A549 treated with dexamethasone at 1 μM for 4 hours (cell line): ENCODE measurements at places on chromosomes 1 and 21. TPM values are rescaled to one million over a fixed set of nuclear protein-coding genes. Genes with fewer than 3 reads are reported as not detected.

Gene KRTAP12-2
- total RNA-seq, result not detected in 5 replicates

Gene OLIG2
- total RNA-seq, result 0.02 TPM in 1 of 5 replicates, not detected in the others

Gene TRIM67
- 0.03 to 0.22 TPM (median 0.11 TPM) in 5 replicates for total RNA-seq

Gene OR2AJ1
- total RNA-seq, result not detected in 5 replicates

Gene GJA9
- 0.05 to 0.06 TPM (median 0.05 TPM) in 3 of 5 replicates, not detected in the others for total RNA-seq

Gene PRKAA2
- 1.5 to 2.4 TPM (median 1.9 TPM) in 5 replicates for total RNA-seq

Gene AKR7A3
- 0.07 to 0.16 TPM (median 0.13 TPM) in 5 replicates for total RNA-seq

Gene GRHL3
- total RNA-seq, result 0.89 to 1.2 TPM (median 1.0 TPM) in 5 replicates

Gene GSTM1
- total RNA-seq, result 0.21 TPM in 1 of 5 replicates, not detected in the others

Gene MSH4
- 0.02 to 0.03 TPM in 2 of 5 replicates, not detected in the others for total RNA-seq

Gene FAM163A
- total RNA-seq, result not detected in 5 replicates

Gene PTPRF
- 70.7 to 107 TPM (median 104 TPM) in 5 replicates for total RNA-seq

Gene CBR3
- total RNA-seq, result 9.7 to 10.5 TPM (median 10.4 TPM) in 5 replicates

Gene WNT2B
- 0.19 to 0.33 TPM (median 0.21 TPM) in 5 replicates for total RNA-seq

Gene SLX9
- 43.8 to 57.8 TPM (median 56.0 TPM) in 5 replicates for total RNA-seq

Gene SFN
- 468 to 645 TPM (median 543 TPM) in 5 replicates for total RNA-seq

Gene OLFML3
- 3.4 to 4.1 TPM (median 4.1 TPM) in 5 replicates for total RNA-seq

Gene CRABP2
- total RNA-seq, result 7.2 to 11.0 TPM (median 8.9 TPM) in 5 replicates

Gene EFNA1
- 16.4 to 24.1 TPM (median 18.9 TPM) in 5 replicates for total RNA-seq

Gene FCRLA
- 0.08 TPM in 1 of 5 replicates, not detected in the others for total RNA-seq

Gene CNR2
- 0.02 TPM in 1 of 5 replicates, not detected in the others for total RNA-seq

Gene GBP5
- 0.01 to 0.08 TPM in 2 of 5 replicates, not detected in the others for total RNA-seq

Gene DYRK3
- total RNA-seq, result 10.3 to 12.9 TPM (median 11.1 TPM) in 5 replicates

Gene LCE2C
- total RNA-seq, result not detected in 5 replicates

Gene WNT3A
- 0.02 to 0.07 TPM (median 0.04 TPM) in 4 of 5 replicates, not detected in the other for total RNA-seq

Gene CLCA4
- total RNA-seq, result not detected in 5 replicates

Gene MROH7
- not detected in 5 replicates for total RNA-seq

Gene PPIH
- 58.4 to 75.0 TPM (median 61.8 TPM) in 5 replicates for total RNA-seq

Gene KLHDC9
- total RNA-seq, result 1.5 to 2.1 TPM (median 1.6 TPM) in 5 replicates

Gene DIO1
- 0.06 TPM in 1 of 5 replicates, not detected in the others for total RNA-seq

Gene FAM3B
- 0.09 TPM in 1 of 5 replicates, not detected in the others for total RNA-seq

Gene GUCA2A
- not detected in 5 replicates for total RNA-seq

Gene OR2T11
- total RNA-seq, result not detected in 5 replicates

Gene FCRL2
- total RNA-seq, result not detected in 5 replicates

Gene PLXNA2
- total RNA-seq, result 2.6 to 5.0 TPM (median 4.6 TPM) in 5 replicates

Gene GPR153
- 4.0 to 6.7 TPM (median 6.0 TPM) in 5 replicates for total RNA-seq

Gene CD1E
- not detected in 5 replicates for total RNA-seq

Gene TNFRSF9
- total RNA-seq, result 2.3 to 3.7 TPM (median 2.9 TPM) in 5 replicates

Gene CEPT1
- total RNA-seq, result 11.4 to 15.3 TPM (median 14.1 TPM) in 5 replicates
